ENCODE measurements at places on chromosomes 2 and 18.
A peak's percentile ranks its signal among the peaks of the same experiment; 100 is the strongest.

DNA sequence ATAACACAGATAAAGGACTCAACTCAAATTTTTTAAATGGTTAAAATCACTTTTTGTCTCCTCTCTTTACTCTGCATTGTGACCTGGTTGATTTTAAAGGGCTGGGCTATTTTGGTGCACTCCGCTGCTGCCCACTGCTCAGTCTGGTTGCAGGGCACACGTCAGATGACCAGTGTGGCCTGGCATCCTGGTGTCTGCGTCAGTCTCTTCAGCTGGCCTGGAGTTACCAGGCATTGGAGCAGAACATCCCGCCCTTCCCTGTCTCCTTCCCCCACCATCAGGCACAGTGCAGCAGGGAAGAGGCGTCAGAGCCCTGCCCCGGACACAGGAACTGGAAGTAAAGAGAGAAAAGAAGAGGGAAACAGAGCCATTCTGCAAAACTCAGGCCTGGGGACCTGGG, 8.9 kb downstream of the C1QL2 start:
- no peak for DNase-seq

- DNase-seq: no peak
These were observed 9.9 kb downstream of the DYSF start for GRCh38 chr2:71463342-71463654.

GRCh38 chr2:177598326-177599138, 206.0 kb downstream of the AGPS start:
- peak; percentile 83 for DNase-seq

- DNase-seq: no peak
These were observed 43.7 kb downstream of the MEX3C start for GRCh38 chr18:51153659-51154371.

- no peak for DNase-seq
These were observed 306.7 kb upstream of the POU3F3 start for GRCh38 chr2:104547221-104547620.

GRCh38 chr2:221343524-221343923, 228.6 kb downstream of the EPHA4 start:
- no peak for DNase-seq

- DNase-seq: no peak
These were observed 103.4 kb upstream of the RNU4ATAC start for GRCh38 chr2:121427187-121427689.

- DNase-seq: no peak
These were observed 158.0 kb downstream of the CYP26B1 start for GRCh38 chr2:71989671-71990070.

DNA sequence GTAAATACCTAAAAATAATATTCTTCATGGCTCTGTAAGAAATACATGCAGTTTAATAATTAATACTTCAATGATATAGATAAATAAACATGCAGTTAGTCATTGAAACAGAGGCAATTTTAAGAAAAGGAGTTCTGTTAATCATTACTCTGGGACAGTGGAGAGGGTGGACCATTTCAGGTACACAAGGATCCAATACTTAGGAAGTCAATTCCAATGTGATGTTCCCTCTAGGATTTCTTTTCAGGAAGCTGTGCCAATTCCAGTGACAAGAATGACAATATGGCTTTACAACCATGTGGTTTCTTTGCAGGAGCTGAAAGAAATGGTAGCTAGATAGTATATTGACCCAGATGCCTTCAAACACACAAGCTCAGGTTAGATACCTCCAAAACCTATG, 175.8 kb upstream of the NETO1 start:
- no peak for DNase-seq

DNA sequence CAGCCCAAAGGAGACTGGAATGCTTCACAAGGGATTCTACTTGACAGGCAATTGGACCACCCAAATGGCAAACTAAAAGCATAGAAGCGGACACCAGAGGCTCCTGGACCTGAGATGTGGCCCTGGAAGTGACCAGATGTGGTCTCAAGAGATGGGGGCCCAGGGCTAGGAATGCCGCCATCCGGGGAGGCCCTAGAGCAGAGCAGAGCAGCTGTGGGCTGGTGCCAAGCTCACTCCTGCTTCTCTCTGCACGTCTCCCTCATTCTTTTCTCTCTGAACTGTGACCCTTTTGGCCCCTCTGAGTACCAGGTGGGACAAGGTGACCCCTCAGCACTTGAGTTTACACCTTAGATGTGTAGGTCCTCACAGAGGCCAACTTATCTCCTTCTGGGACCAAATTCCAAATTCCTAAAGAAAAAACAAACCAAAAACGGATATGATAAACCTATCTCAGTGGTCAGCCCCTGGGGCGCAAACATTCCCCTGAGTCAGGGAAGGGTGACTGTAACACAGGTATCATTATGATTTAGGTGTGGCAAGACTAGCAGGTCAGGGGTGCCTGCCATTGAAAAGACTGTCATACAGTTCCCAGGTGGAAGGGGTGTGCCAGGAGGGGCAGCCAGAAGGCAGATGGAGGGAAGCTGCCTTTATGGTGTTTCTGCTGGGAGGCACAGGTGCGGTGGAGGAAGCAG, 6.5 kb upstream of the IL1R2 start:
- no peak for DNase-seq

DNA sequence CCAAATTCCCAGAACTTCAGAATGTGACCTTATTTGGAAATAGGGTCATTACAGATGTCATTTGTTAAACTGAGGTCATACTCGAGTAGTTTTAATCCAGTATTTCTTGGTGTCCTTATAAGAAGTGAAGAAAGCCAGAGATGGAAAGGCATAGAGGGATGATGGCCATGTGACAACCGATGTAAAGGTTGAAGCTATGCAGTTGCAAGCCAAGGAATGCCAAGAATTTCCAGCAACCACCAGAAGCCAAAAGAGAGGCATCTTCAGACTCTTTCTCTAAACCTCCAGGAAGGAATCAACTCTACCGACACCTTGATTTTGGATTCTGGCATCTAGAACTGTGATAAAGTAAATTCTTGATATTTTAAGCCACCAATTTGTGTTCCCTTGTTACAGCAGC, 242.2 kb downstream of the CDH20 start:
- peak; percentile 77 for DNase-seq

GRCh38 chr18:46642561-46642960, 14.5 kb downstream of the LOXHD1 start:
- DNase-seq: no peak

DNA sequence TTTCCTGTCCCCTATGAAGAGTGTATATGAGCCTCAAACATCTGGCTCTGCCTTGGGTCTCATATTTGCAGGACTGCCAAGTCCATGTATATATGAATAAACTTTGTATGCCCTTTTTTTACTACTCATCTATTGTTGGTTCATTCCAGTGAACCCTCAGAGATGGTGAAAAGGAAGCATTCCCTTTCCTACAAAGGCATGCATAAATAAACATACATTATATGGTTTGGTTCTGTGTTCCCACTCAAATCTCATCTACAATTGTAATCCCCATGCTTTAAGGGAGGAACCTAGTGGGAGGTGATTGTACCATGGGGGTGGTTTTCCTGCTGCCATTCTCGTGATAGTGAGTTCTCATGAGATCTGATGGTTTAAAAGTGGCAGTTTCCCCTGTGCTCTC, 534.2 kb downstream of the SPAG16 start:
- peak; percentile 8 for DNase-seq

DNA sequence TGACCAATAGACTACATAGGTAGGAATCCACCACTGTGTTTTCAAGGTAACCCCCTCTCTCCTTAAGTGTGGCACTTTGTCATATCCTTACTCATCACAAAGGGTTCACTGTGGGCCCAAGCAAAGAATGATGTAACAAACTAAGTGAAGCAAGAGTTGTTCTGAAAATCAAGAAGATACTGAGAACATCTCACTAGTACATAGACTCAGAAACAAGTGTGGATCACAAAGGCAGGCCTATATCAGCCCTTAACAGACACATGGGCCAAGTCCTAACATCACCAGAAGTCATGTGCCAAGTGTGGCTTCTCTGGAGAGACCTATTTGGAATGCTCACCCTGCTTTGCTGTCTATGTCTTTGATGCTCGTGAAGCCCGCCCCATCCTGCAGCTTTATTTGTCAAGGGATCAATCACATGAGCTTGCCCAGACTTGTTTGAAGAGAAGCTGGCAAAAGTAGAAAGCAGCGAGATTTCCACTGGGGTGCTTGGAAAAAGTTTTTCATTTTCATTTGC, 131.2 kb upstream of the TTC39C start:
- DNase-seq: no peak

DNA sequence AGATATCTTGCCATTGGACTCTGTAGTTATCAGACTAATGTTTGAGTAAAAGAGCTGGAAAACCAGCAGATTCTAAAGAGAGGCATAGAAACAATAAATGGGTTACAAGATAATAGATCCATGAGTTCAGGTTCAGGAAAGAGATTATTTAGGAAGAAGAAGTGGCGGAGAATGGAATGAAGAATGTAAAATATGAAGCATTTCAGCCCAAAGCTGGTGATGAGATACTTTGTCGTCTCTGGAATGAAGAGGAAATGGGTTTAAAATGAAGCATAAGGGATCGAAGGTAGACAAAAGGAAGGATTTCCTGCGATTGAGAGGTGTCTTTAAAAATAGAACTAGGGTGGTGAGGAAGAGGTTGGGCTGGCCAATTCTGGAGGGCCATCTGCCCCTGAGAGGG, 36.6 kb downstream of the BCL11A start:
- no peak for DNase-seq

DNA sequence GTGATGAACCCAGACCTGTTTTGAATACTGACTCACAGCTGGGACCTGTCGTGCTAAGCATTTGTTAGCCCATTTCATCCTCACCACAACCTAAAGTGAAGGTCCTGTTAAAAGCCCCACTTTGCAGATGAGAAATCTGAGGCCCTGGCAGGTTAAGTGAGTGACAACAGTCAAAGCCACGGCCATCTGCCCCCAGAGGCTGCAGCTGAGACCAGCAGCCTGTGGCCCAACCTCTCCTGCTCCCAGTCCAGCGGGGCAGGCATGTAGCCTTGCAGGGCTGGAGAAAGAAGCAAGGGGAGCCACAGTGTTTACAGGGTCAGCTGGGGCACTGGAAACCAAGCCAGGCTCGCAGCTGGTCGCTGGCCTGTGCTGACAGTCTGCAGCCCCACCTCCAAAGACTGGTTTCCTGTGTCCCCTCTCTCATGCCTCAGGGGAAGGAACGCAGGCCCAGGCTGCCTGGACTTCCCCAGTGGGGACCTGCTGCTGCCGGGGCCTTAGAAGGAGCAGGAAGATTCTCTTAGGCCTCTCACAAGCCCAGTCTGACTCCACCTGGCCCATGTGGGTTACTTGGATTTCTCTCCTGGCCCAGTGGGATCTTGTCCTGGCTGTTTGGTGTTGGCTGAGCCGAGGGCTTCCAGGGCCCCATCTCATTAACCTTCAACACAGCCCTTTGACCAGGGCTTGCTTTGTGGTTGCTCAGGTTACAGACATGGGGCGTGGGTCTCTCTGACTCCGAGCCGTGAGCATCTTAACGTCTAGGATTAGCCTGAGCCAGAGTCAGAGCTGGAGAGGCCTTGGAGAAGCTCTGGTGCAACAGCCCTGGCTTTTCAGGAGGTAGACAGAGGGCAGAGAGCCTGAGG, 1.7 kb downstream of the INPP5D start:
- DNase-seq: no peak

GRCh38 chr18:59383851-59384250, 24.8 kb upstream of the LMAN1 start:
- no peak for DNase-seq

- peak; percentile 16 for DNase-seq
These were observed 889 bp downstream of the ZC3H15 start for GRCh38 chr2:186486651-186487647.

DNA sequence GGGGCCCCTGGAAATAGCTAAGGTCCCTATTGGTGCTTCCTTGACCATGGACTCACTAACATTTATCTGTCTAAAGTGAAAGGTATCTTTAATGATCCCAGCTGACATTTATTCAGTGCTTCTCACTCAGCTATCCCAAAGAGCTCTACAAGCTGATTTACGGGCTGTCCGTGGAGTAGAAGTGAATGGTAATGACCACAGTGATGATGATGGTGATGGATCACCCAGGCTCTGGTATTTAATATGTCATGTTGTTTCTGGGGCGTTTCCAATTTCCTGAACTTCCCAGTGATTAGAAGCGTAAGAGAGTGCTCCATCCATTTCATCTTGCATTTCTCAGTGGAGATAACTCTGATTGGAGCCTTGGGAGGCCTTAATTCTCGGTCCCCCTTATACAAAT, 304.3 kb downstream of the HRH4 start:
- peak; percentile 95 for DNase-seq

DNA sequence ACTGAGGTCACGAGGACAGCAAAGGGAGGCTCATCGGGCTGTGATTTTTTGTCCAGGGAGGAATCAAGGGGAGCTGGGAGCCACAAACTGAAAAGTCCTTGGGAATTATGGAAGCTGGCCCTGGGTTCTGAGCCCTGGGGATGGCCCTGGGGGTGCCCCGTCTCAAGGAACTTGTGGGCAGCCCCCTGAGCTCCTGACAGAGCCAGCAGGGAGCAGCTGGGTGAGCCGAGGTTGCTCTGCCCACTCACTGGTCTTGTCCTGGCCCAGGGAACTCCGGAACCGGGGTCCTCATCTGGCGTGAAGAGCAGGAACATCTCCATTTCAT, 61.3 kb upstream of the HDAC4 start:
- DNase-seq: no peak

- DNase-seq: no peak
These were observed 65.2 kb upstream of the MYCN start for GRCh38 chr2:15874854-15875804.

DNA sequence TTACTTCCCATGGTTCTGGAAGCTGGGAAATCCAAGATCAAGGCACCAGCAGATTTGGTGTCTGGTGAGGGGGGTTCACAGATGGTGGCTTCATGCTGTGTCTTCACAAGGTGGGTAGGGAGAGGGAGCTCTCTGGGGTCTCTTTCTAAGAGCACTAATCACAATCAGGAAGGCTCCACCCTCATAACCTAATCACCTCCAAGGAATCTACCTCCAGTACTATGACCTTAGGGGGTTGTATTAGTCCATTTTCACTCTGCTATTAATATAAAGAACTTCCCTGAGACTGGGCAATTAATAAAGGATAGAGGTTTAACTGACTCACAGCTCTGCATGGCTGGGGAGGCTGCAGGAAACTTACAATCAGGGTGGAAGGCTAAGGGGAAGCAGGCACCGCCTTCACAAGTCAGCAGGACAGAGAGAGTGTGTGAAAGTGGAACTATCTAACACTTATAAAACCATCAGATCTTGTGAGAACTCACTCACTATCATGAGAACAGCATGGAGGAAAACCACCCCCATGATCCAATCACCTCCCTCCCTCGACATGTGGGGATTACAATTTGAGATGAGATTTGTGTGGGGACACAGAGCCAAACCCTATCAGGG, 17.6 kb downstream of the TBC1D8 start:
- DNase-seq: no peak

- no peak for DNase-seq
These were observed 7.1 kb downstream of the MREG start for GRCh38 chr2:216006164-216006663.
